ENCODE measurements at places on chromosomes 2 and 18.

GRCh38 chr2:196597531-196597930 is 42.0 kb upstream of the CCDC150 start:
- no peak for DNase-seq

GRCh38 chr2:130949954-130950353 is 113.2 kb downstream of the ARHGEF4 start:
- DNase-seq = no peak

- no peak for DNase-seq
Observed at GRCh38 chr2:39481611-39482010, 44.5 kb upstream of the MAP4K3 start.

DNA sequence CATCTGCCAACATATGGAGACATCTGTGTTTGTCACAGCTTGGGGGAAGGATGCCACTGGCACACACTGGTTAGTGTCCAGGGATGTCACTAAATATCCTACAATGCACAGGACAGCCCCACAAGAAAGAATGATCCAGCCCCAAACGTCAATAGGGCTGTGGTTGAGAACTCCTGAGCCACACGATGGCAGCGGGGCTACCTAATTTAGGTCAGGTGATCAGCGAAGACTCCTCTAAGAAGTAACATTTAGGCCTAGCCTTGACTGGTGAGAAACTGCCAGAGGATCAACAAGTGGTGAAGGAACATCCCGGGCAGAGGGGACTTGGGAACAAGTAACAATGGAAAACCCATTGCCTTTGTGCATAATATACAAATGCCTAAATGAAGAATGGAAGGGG is 5.0 kb upstream of the TGIF1 start:
- no peak for DNase-seq

DNA sequence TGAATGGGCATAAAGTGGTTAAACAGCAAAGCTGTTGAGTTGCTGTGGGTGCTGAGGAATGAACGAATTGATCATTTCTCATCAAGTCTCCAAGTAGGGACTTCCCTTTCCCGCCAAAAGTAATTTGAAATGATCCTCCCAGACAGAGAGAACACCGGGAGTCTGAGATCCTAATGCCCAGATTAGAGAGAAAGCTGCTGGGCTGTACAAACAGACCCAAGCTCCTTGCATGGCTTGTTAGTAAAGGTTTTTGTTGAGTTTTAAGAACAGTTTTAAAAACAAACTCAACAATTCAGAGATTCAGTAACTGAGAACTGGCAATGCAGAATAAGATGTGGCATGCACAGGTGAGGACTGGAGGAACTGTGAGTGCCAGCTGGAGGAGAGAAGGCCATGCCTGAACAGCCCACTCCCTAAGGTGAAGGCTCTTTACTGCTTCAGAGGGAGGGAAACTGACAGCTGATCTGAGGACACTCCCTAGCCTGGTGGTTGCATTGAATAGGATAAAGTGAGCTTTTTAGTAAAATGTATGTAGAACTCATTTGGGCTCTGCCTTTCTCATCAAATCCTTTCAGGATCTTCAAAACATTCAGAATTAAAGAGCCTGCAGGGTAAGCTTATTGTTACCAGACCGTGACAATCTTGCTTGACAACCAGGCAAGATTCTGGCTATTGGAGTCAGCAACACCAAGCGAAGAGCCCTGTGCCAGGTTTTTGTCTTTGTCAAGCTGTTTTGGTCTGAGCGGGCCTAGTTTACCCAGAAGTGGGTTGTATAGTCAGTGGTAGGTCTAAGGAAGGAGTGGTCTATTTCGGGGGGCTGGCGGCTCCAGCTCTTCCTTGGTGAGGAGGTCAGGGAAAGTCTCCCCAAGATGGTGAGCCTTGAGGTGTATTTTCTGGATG is 63.2 kb upstream of the IGFBP5 start:
- DNase-seq = no peak

DNA sequence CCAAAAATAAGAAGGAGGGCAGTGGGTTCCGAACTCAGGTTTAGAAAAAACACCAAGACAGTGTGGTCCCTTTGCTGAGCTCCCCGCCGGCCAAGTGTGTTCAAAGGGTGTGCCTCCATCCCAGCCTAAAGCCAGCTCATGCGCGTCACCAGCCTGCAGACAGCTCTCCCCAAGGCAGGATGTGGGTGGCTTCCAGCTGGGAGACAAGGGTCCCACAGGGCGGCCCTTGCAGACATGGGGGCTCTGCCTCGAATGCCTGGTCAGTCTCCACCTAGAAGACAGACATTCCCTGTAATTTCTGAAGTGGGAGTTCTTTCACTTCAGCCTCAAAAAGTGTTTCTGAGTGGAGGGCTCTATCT is 135.8 kb upstream of the GPC1 start:
- no peak for DNase-seq

DNA sequence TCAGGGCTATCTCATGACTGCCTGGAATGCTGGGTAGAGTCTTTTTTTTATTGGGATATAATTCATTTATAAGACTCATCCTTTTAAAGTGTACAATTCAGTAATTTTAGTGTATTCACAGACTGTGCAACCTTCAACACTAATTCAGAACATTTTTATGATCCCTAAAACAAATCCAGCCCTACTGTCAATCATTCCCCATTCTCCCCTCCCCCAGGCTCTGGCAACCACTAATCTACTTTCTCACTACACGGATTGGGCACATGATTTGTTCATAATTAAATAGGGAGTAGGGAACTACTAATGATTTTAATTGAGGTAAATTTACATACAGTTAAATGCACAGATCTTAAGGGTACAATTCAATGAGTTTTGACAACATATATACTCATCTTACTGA is 225.7 kb downstream of the CDCA7 start:
- no peak for DNase-seq

DNA sequence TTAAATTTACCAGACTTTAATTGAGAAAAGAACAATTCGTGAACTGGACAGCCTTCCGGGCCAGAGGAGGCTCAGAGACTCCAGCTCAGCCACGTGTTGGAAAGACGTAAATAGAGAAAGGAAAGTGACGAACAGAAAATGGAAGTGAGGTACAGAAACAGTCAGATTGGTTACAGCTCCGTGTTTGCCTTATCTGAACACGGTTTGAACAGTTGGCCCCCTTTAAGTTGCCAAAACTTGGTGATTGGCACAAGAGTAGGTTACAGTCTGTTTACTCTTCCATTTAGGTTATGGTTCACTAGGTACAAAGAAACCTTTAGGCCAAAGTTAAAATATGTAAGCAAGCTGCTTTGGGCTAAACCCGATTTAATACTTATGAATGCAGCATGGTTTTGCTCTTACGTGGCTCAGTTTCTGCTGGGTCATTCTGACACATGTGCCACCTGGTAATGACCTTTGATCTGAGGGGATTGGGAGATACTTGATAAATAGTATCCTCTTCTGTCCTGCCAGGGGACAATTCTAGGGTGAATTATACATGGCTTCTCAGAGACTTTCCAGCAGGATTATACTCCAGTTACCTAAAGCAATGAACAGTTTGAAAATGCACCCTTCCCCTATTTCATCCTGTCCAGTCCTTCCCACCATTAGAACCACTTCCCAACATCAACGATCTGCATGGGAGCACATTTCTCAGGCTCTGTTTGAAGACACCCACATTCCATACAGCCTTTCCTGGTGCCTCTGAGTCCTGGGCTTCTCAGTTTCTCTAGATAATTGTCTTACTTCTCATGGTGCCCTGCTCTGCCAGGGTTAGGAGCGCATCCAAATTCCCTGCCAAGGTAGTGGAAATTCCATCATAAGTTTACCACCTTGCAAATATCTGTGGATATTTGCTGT is 65.1 kb upstream of the TGIF1 start:
- DNase-seq = no peak

- DNase-seq = no peak
Observed at GRCh38 chr18:70848329-70848728, 559.5 kb downstream of the SOCS6 start.

- no peak for DNase-seq
Observed at GRCh38 chr18:4101009-4101408, 354.1 kb downstream of the DLGAP1 start.

DNA sequence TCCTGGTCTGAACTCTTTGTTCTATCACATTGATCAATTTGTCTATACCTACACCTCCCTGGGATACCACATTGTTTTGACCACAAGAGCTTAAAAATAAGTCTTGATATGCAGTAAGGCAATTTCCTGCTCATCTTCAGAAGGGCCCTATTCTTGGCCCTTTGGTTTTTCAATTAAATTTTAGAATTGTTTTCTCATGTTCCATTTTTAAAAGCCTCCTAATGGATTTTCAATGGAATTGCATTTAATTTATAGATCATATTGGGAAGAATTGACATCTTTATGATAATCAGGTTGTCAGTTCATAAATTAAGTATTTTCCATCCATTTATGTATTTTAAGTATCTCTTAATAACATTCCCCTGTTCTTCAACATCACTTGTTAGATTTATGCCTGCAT is 47.6 kb upstream of the EPAS1 start:
- DNase-seq = no peak

DNA sequence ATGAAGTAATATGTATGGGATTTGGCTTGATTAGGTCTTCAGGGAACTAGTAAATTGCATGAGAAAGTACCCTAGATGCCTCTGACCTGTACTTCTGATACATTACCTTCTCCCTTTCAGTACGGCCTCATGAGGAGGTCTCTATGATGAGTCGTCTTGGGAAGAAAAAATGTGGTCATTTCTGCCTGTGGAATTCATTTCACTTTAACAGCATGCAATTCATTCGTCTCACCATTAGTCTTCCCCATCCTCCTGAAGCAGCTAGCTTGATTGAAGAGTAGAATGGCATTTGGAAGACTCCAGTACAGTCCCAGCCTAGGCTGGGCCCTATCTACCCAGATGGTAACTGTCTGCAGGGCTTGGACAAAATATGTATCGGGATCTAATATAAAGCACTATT is 52.2 kb downstream of the TMX3 start:
- no peak for DNase-seq
